Activated naive CD4-positive, alpha-beta T cell treated with anti-CD3 and anti-CD28 coated beads for 36 hours (primary cell): ENCODE measurements at places on chromosomes 5 and 9. TPM values are rescaled to one million over a fixed set of nuclear protein-coding genes. Genes with fewer than 3 reads are reported as not detected.
A peak's percentile ranks its signal among the peaks of the same experiment; 100 is the strongest.

GRCh38 chr5:157253547-157253946, 12.4 kb upstream of the CYFIP2 start:
- DNase-seq, result no peak

The WNT8A gene
- not detected for total RNA-seq

- no peak for DNase-seq
These were observed 165.9 kb downstream of the SH3GL2 start for GRCh38 chr9:17744786-17745185.

DNA sequence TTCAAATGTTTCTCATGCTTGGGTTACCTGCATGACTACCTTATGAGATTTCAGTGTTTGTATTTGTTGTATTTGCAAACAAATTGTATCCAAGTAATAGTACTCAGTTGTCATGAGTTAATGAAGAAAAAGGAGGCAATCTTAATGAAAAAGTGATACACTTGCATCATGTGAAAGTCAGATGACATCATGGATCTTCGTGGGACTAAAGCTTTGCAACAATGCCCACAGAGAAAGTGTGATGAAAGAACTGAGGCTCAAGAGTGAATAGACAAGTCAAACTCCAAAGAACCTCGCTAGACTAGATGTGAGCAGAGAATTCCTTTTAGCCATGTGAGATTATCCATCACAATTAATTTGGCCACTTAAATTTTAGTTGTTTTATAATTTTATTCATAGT, 75.4 kb upstream of the ADRB2 start:
- DNase-seq, result no peak

- no peak for DNase-seq
These were observed 22.8 kb upstream of the RNU6ATAC start for GRCh38 chr9:134187110-134187531.

DNA sequence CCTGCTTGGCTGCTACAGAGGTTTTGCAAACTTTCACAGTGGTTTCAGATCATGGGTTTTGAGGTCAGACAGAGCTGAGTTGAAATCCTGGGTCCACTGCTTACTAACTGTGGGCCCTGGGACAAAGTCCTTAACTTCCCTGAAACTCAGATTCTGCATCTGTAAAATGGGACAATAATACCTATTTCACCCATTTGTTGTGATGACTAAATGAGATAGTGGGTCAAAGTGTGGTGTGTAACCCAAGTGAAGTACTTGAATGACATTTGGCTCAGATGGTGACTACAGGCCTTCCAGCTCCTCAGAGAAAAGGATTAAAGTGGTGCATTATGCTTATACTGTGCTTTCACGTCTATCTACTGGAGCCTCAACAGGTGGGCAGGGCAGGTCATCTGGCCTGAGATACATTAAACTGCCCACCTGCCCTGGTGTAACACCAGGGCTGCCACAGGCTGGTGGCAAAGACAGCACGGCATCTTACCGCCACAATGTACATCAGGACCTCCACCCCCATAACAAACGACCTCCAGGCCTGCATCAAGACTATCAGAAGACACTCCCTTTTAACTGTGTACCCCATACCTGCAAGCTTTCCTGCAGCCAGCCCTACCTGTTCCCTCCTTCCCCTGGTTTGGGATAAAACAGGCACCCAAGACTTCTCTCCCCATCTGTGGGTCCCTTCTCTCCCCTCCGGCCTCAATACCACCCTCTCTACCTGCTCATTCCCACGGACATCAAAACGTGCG, 846 bp upstream of the TRAF1 start:
- no peak for DNase-seq

GRCh38 chr5:118009741-118010297, 978.5 kb downstream of the DTWD2 start:
- DNase-seq, result no peak

DNA sequence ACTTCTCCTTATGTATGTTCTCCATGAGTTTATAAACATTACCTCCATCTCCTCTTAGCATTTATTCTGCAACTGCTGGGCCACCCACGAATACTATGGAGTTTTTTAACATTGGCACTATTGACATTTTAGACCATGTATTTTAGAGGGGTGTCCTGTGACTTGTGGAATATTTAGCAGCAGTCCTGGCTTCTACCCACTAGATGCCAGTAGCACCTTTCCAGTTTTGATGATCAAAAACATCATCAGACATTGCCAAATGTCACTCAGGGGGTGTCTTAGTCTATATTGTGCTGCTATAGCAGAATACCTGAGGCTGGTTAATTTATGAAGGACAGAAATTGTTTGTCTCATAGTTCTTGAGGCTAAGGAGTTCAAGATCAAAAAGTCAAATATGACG, 187.5 kb upstream of the RORB start:
- DNase-seq, result no peak

The IFNA2 gene
- not detected for total RNA-seq

DNA sequence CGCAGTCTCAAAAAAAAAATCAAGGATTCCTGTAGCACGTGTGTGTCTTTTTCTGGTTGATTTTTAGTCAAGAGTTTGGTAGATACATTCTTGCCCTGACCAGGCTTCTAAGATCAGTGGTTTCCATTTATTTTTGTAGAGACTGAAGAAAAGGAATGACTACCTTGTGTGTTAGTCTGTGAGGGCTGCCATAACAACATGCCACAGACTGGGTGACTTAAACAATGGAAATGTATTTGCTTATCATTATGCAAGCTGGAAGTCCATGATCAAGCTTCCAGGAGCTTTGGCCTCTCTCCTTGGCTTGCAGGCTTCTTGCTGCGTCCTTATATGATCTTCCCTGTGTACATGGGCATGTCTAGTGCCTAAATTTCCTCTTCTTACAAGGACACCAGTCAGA, 127.0 kb downstream of the CCDC192 start:
- no peak for DNase-seq

DNA sequence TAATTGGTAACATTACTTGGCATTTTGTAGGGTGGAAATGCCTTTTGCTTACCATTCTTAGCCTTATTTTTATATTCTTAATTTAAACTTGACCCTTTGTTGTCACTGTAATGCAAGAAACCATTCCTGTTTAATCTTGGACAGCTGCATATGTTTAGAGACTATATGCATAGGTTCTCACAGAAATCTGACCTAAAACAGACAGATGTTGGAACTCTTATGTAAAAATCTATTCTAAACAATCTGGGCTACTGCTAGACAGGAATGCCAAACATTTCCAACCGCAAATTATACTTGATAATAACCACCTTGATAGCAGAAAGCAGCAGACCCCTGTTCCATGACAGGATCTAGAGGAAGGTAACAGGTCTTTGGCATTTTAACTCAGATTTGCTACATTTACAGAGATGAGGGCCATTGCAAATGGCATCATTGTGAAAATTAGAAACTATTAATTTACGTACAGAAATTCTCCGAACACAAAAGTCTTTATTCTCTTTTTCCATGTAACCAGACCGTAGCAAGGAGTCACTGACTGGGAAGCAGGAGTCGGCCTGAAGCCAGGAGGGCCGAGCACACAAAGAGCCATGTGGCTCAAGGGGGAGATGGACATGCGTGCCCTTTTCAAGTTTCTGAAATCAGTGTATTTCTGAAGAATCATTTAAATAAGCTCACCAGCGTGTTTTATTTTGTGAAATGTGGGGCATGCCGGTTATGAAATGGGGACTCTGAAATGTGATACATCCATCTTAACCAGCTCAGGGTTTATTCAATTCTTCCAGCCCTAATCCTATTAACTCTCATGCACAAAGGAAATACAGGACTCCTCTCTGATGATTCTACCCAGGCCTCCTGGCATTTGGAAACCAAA, 139.3 kb downstream of the AOPEP start:
- DNase-seq, result no peak

- no peak for DNase-seq
These were observed 23.3 kb upstream of the ZSWIM6 start for GRCh38 chr5:61308712-61309111.

The TSC1 gene
- 18.8 TPM for total RNA-seq

DNA sequence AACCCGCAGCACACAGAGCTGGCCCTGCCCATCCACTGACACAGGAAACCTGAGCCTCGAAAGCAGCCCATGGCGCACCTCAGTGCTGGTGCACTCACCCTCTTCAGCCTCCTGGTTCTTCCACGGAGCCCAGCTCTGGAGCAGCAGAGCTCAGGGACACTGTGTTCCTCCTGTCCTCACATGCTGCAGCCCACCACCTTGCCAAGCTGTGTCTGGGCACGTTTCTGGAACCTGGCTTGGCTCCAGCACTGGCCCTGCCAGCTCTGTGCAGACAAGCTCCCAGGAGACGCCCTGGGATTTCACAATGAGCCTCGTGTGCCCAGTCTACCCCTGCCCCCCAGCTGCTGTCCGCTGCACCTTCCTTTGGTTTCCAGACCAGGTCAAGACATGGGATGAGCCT, 119.5 kb downstream of the SYK start:
- DNase-seq, result no peak

- no peak for DNase-seq
These were observed 368.4 kb downstream of the MAN2A1 start for GRCh38 chr5:110058175-110058574.

- no peak for DNase-seq
These were observed 1067.0 kb downstream of the CDH18 start for GRCh38 chr5:18920966-18921365.

DNA sequence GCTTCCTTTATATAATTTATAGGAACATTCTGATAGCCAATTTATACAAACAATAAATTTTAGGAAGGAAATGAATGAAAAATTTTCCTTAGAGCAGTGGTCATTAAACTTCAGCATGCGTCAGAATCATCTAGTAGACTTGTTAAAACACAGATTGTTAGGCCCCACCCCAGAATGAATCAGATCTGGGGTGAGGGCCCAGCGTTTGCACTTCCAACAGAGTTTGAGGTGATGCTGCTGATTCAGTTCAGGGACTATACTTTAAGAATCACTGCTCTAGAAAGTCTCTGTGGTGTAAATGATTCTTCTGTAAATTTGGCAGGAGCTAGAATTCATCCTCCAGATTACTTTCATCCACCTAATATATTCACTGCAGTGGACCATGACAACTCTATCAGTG, 80.4 kb downstream of the SLC12A2 start:
- no peak for DNase-seq

The ANKRD34B gene
- total RNA-seq, result not detected

The KCNN2 gene
- not detected for total RNA-seq

GRCh38 chr9:124216474-124217176, 41.1 kb upstream of the NEK6 start:
- DNase-seq, result peak; percentile 80

DNA sequence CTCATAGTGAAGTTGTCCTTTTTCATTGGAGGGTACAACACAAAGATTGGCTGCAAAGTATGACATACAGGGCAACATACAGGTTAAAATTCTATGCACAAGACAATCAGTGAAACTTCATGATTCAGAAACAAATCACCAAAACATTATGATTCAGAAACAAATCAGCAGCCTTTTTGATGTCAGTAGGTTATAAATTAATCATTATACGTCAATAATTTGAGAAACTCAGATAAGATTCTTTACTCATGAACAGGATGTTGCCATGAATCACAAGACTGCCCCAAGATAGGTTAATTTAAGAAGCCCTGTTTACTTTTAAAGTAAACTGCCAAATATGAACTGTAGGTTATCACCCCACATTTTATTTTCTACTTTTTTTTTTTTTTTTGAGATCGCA, 62.2 kb upstream of the IL33 start:
- no peak for DNase-seq

DNA sequence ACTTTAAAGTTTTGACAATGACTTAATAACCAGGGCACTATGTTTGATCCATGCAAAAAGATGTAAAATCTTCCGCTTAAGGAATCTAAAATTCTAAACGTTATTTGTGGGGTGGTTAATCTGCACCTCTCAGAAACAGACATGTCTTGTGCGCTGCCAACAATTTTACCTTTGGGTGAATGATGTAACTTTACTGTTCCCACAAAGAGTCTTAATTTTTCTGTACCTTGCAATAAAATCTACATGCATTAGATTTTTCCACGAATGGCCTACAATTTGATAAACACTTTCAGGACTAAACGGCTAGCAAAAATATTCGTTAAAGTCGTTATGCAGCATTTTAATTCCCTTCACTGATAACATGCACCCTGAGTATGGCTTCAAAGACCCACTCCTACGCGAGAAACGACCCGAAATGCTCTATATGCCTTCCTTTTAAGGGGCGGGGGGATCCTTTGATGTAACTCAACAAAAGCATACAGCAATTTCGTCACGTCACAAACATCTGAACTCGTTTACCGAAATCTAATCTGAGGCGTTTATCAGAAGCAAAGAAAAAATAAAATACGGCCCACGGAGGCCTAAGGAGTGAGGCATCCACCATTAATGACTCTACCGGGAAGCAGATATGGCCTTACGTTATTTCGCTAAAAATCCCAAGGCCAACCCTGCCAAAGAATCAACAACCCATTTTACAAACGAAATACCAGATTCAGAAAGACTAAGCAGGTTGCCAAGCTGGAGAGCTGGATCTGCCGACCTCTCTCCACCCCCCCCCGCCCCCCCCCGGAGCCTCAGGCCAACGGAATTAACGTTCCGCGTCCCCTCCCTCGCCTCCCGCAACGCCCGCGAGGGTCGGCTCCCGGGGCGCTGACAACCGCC, 621 bp downstream of the AK6 start:
- DNase-seq, result peak; percentile 15

The BTNL8 gene
- not detected for total RNA-seq

GRCh38 chr9:127105805-127106465, 16.5 kb downstream of the ANGPTL2 start:
- DNase-seq, result no peak

DNA sequence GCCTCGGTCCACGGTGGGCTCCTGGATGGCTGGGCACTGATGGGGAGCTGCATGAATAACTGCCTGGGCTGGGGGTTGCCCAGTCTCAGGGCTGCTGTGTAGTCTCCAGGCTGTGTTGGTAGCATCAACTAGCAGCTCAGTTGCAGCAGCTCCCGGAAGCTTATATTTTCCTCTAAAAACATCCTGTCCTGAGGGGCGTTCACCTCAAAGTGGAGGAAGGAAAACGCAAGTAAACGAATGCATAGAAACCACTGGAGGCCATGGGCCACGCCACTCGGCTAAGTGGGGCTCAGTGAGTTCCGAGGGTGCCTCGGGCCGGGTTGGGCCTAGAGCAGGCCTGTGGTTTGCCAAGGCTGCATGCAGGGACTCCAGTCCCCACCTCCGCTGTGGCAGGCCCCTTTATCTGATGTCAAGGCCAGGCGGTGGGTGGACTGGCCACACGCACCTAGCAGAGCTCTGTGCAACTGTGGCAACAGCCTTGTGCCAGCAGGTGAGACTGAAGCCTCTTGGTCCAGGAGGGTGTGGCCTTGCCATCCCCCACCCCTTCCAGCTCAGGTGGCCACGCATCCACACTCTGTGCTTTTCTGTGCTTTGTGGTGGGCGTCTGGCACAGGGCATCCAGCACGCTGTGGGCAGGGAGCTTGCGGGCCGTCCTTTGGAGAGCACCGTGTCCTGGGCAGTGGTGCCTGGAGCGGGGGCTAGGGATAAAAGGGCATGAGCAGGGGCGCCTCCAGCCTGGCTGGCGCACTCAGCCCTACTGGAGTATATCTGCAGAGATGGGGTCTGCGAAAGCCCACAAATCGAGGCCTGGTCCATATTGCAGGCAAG, 15.1 kb downstream of the TCF7 start:
- peak; percentile 66 for DNase-seq

The CCL27 gene
- total RNA-seq, result 0.69 TPM

The PCDHGA10 gene
- 0.05 TPM for total RNA-seq

The SET gene
- 669 TPM for total RNA-seq
